ENCODE measurements at places on chromosomes 16 and 17.

DNA sequence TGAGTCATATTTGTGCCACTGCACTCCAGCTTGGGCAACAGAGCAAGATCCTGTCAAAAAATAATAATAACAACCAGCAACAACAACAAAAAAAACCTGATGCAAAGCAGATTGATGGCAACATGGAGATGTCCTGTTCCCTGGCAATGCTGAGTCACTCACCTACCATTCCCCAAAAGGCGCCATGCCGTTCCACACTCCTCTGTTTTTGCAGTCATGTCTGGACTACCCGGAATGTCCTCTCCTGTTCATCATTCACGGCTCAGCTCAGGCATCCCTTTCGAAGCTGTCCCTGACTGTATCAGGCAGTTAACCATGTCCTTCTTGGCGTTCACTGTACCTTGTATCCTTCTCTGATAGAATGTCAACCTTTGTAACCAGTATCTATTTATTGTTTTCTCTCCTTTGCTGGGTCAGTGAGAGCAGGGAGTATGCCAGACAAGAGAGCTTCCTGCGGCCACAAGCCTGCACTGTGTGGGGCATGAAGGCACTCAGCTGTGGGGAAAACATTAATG, 147.7 kb downstream of the ABCC12 start:
- no peak for DNase-seq

DNA sequence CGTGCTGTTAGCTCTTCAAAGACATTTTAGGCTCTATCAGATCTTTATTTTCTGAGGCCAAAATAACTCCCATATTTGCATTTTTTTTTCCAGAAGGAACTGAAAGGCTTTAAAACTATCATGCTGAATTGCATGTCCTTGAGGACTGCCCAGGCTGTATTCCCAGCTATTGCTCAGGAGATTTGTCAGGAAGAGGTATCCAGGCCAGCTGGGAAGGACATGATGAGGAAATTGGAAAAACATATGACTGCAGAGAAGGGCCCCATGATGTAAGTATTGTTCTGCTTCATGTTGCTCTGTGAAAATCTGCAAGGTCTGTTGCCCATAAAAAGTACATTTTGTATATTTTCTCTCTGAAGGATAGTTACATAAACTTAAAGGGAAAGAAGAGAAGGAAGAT, 5.7 kb downstream of the CDC6 start:
- no peak for DNase-seq

DNA sequence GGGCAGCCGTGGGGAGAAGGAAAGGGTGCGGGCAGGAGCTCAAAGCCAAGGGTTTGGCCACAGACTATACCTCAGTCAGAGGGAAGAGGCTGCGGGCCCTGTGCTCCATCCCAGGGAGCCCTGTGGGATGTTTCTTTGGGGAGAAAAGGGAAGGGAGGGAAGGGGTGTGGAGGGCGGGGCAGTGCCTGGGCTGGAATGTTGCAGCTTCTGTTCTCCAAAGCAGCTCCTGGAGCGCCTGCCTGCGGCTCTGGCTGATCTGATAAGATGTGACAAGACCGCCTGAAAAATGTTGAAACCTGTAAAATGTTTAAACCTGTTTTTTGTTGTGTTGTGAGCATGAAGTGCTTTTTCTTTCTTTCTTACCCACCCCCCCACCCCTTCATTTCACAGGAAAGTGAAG, 32.8 kb downstream of the WNT3 start:
- DNase-seq = no peak

DNA sequence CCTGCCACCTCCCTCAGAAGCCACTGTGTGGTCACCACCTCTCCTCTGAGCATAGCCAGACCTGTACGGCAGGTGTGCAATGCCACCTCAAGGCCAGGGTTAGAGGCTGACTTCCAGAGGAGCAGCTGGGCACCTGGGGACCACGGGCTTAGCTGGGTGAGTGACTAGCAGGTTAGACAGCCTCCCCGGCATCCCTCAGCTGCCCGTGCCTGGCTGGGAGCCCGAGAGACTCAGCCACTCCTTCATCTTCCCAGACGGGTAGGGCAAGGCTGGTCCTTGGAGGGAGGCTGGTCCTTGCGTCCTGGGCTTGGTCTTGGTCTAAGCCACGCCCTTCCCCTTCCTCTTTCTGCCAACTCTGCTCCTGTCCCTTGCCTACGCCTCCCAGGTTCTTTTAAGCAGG, 7.8 kb downstream of the CRHR1 start:
- no peak for DNase-seq

- DNase-seq = no peak
Measured at GRCh38 chr17:43216762-43217613, 5.3 kb downstream of the TMEM106A start.

DNA sequence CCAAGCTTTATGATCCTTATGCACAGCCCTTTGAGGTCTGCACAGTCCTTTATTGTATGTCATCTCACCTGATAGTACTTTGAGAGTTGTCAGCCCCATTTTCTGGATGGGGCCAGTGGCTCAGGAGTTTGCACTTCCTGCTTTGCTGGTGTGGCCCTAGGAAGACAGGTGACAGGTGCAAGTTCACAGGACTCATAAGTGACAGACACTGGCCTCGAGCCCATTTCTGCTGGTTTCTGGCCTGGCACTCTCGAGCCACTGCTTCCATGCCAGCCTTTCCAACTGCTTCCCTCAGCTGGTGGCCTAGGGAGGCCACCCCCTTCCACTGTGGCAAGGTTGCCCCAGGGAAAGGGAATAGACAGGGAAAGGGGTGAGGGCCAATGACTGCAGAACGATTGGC, 84.4 kb upstream of the CCL1 start:
- no peak for DNase-seq

GRCh38 chr17:44106801-44107200, 16.6 kb downstream of the HDAC5 start:
- no peak for DNase-seq

DNA sequence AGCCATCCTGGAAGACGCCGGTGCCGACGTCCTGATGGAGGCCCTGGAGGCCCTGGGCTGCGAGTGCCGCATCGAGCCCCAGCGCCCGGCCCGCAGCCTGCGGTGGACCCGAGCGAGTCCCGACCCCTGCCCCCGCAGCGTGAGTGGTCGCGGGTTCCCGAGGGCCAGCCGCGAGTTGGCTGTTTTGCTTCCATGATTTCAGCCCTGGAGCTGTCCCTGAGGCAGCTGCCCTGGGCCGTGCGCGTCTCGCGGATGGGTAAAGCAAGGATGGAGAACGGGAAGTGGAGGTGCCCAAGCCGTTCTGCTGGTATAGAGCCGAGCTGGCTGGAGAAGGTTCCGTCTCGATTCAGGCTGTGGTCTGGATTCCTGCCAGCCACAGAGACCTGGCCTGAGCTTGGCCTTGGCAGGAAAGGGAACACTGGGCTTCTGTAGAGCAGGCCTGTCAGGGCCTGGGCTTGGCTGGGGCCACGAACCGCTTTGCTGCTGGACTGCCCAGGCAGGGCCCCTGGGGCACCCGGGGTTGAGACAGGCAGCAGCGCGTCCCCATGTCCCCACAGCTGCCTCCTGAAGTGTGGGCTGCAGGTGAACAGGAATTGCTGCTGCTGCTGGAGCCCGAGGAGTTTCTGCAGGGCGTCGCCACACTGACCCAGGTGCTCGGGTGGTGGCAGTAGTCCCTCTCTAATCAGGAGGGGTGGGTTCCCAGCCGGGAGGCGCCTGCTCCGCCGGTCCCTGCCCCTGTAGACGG, 941 bp upstream of the MRPS34 start:
- no peak for DNase-seq

- no peak for DNase-seq
Measured at GRCh38 chr16:86373276-86373901, 136.9 kb upstream of the FOXF1 start.

DNA sequence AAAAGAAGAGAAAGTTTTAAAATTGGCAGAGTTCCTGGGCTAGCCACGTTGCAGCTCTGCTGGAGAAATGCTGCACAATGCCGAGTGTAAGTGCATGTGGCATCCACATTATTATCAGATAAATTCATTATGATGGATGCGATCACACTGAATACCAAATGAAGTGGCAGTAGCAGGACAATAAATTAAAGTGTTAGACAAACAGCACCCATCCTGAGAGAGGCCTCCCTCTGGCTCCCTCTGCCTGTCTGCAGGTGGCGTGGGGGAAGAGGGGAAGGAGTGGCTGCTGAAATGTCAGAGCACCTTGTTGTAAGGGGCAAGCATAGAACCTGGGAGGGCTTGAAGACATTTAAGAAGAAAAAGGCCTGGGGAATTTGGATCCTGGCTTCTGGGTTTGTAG, 324.1 kb downstream of the HAPSTR1 start:
- DNase-seq = no peak

DNA sequence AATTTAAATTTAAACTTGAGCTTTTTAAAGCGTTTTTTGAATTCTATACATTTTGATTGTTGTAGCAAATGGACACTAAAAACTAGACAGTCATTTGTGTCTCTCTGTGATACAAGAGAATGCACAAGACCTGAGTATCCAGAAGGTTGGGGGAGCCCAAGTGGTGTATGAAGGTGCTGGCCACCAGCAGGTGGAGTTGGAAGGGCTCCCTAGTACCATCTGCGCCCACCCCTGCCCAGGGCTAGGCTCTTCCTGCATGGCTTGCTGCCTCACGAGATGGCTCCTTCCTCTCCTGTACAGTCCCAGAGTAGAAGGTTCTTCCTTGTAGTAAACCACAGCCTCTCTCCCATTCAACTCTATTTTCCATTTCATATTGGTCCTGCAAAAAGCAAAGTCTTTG, 17.0 kb downstream of the GID4 start:
- DNase-seq = no peak

GRCh38 chr16:12708266-12708665, 95.4 kb downstream of the CPPED1 start:
- DNase-seq = no peak

DNA sequence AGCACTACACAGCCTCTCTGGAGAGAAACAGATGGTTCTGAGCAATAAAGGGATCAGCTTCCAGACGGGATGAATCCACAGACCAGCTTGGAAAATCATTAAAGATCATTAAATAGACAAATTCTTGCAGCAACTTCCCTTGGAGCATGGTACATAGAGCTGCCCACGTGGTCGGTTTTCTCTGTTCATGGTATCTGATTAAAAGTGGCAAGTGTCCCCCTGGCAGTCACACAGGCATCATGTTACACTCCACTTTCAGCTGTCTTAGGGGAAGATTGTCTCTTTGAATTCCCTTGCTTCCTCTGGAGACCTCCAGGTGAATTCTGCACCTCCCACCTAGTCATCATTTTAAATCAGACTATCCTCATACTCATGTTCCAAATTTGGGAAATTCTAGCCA, 92.2 kb upstream of the CACNG3 start:
- no peak for DNase-seq

DNA sequence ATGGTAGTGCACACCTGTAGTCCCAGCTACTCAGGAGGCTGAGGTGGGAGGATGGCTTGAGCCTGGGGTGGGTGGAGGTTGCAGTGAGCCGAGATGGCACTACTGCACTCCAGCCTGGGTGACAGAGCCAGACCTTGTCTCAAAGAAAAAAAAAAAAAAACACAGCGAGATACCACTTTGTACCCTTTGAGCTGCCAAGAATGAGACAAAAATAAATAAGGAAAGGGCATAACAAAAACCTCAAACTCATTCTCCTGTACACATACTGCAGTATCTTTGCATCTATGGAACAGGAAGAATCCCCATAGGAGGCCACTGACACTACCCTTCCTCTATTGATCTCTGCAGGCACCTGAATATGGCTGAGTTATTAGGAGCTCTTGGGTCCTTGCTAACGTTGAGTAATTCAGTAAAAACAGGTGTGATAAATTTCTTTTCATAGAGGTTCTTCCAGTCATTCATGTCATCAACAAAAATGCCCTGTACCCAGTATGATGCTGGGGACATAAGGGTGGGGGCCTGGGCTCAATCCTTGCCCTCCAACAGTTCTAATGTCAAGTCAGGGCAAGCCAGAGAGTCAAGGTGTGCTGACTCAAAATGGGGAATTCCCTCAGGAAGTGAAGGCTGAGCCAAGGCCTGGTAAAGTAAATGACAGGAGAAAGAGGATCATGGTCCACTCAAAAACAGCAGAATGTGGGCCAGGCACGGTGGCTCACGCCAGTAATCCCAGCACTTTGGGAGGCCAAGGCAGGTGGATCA, 26.9 kb downstream of the RANBP10 start:
- no peak for DNase-seq

GRCh38 chr17:75508931-75509361, 6.4 kb downstream of the CASKIN2 start:
- DNase-seq = no peak

- no peak for DNase-seq
Measured at GRCh38 chr16:16083421-16084156, 134.2 kb downstream of the ABCC1 start.

- DNase-seq = no peak
Measured at GRCh38 chr17:63993368-63993985, 4.7 kb upstream of the PRR29 start.

GRCh38 chr17:38602956-38603785, 2.6 kb downstream of the SRCIN1 start:
- no peak for DNase-seq

- no peak for DNase-seq
Measured at GRCh38 chr16:24759006-24759405, 29.6 kb downstream of the TNRC6A start.
